MM.1S (cell line): ENCODE measurements at places on chromosomes 3 and 15.

- no peak overlapping the region for H3K27ac ChIP-seq
- DNase-seq, result no peak
- H3K36me3 ChIP-seq, result no peaks in the 10 kb centered on the region
- H3K4me1 ChIP-seq, result no peaks in the 10 kb centered on the region
- no peaks in the 10 kb centered on the region for H3K27me3 ChIP-seq
Measured at GRCh38 chr3:399647-400046, 203.1 kb downstream of the CHL1 start.

DNA sequence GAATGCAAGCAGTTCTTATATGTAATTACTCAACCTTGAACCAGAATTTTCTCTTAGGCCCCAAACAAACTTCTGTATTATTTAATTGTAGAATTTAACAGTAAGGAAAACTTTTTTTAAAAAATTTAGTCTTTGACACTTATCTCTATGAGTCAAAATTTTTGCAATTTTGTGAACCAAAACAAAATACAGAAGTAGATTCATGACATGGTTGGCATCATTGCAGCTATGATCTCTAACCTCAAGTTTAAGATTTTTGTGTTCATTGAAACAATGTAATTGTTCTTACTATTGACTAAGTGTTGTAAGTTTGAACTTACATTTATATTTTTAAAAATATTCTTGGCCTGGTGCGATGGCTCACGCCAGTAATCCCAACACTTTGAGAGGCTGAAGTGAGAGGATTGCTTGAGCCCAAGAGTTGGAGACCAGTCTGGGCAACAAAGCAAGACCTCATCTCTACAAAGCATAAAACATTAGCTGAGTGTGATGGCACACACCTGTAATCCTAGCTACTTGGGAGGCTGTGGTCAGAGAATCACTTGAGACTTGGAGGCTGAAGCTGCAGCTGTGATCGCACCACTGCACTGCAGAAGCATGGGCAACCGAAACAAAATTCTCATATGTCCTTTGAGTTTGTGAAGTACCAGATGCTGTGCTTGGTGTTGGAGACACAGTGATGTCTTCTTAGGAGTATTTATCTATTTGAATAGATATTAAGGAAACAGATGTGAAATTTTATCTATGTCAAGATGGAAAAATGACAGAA is 39.7 kb downstream of the STT3B start:
- H3K4me3 ChIP-seq, result no peak overlapping the region
- no peak overlapping the region for H3K27ac ChIP-seq
- no peak for DNase-seq
- no peaks in the 10 kb centered on the region for H3K36me3 ChIP-seq
- H3K4me1 ChIP-seq, result 0 out of 2 replicates have a peak, but pooled peaks cover 3% of the 10 kb centered on the region

DNA sequence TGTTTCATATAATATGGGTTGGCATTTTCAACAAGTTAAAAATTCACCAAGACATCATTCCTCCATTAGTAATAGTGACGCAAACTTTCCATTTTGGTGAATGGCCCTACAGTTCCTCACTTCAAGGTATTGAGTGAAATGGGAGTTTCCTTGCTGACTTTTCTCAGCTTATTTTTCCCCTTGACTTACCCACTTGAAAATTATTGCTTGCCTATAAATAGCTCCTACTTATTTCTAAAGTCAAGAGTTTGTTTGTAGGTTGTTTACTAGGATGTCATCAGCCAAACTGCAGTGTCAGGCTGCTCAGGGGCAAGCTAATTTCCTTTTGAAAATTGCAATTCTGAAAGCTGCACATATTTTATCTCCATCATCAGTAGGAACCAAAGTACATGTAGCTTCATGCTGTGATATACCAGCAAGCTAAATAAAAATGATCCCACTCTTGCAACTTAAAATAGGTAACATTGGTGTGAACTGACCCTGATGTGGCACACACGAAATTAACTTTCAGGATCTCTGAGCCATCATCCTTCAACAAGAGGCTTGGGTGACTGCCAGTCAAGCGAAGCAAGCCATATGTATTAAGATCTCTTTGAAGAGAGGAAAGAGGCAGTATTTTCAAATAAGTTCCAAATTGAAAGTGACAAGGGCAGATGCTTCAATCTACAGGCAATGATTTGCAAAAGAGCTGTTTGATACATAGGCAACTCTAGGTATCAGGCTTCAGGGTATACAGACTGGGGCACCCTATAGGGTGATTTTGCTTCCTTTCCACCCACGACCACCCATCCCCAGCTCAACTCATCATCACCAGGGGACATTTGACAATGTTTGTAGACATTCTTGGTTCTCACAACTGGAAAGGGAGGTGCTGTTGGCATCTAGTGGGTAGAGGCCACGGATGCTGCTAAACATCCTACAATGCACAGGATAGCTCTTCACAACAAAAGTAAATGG is 66.8 kb upstream of the RASGRP1 start:
- no peak for DNase-seq
- H3K27ac ChIP-seq, result no peak overlapping the region
- H3K4me3 ChIP-seq, result no peak overlapping the region
- no peaks in the 10 kb centered on the region for H3K27me3 ChIP-seq
- H3K4me1 ChIP-seq, result no peaks in the 10 kb centered on the region

- no peaks in the 10 kb centered on the region for H3K36me3 ChIP-seq
- H3K4me1 ChIP-seq, result peaks cover 7% of the 10 kb centered on the region
- no peak overlapping the region for H3K27ac ChIP-seq
Measured at GRCh38 chr15:30895461-30896210, 8.1 kb upstream of the FAN1 start.

DNA sequence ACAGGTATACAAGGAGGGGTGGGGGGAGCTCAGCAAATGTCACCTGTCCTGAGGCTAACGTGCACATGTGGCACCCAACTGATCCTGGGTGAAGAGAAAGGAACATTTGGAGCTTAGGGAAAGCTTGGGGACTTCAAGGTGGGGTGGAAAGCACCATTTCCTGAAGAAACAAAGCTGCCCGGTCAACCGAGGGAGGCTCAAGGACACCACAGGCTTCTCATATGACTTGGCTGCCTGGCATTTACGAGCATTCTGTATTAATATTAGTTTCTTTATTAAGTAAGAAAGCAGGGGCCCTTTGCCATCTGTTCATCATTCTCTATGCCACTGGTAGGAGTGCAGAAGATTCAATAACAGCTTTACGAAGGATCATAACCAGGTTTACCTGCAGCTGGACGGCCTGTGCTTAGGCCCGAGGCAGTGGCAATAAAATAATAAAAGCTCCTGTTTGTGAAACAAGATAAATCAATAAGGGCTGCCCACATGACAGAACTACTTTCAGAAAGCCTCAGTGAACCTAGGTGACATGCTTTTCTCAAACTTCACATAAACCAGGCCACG is 54.0 kb downstream of the ETV5 start:
- H3K36me3 ChIP-seq, result no peaks in the 10 kb centered on the region
- no peak for DNase-seq
- H3K4me1 ChIP-seq, result no peaks in the 10 kb centered on the region
- no peaks in the 10 kb centered on the region for H3K27me3 ChIP-seq
- no peak overlapping the region for H3K4me3 ChIP-seq
- H3K27ac ChIP-seq, result no peak overlapping the region
